ENCODE measurements at places on chromosomes 6 and 20.
A peak's percentile ranks its signal among the peaks of the same experiment; 100 is the strongest.

GRCh38 chr6:20746024-20746423, 211.8 kb downstream of the CDKAL1 start:
- DNase-seq, result no peak

GRCh38 chr20:10259166-10259565, 40.5 kb downstream of the SNAP25 start:
- no peak for DNase-seq

GRCh38 chr6:125924169-125924568, 32.4 kb upstream of the HINT3 start:
- DNase-seq, result no peak

DNA sequence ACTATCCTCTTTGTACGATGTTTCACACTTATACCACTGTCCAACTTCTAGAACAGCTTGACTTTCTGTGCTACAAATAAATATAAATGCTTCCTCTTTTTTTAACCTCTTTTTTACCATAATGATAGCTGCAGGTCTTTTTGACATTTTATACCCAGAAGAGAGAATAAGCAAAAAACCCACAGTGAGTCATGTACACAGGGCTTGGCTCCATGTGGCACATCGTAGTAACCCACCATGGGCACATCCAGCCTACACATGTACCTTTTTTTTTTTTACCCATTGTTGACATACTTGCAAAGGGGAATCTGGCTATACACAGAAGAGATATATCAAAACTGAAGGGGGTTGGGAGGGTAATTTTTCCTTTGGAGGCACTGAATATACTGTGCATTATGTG, 59.5 kb upstream of the RSPO3 start:
- no peak for DNase-seq

DNA sequence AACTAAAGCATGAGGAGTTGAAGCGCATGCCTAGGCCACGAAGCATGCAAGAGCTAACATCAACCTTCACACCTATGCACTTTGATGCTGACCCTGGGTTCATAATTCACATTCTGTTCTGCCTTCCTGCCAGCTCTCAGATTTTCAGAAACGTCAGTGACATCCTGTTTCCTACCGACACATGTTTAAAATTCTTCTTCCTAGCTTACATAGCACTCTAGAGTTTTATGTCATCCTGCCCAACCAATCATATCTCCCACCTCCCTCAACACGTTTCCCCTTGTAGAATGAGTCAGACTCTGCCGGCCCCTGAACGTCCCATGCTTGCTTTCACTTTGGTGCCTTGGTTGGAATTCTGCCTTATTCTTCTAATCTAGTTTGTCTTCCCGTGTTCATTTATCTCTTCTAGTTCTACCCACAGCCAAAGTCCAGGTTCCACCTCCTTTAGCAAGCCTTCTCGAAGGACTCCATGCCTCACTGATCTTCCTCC, 97.2 kb upstream of the MAP7 start:
- DNase-seq, result no peak

DNA sequence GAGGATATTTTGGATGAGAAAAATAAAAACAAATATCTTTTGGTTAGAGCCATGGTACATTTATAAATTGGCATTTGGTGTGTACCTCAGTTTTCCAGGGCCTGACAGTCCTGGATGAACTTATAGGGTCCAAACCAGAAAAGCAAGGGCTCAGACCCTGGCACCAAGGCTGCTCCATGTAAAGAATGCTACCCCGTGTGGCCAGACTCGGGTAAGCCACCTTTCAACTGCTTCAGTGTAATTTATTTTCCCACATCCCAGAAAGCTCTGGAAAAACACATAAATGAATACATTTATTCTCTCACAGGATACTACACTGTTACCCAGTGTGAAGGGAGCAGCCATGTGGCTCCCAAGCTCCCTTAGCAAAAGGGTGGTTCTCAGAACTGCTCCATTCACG, 13.8 kb downstream of the MRPL14 start:
- no peak for DNase-seq

- no peak for DNase-seq
Measured at GRCh38 chr20:36519012-36519719, 22.2 kb upstream of the MYL9 start.

DNA sequence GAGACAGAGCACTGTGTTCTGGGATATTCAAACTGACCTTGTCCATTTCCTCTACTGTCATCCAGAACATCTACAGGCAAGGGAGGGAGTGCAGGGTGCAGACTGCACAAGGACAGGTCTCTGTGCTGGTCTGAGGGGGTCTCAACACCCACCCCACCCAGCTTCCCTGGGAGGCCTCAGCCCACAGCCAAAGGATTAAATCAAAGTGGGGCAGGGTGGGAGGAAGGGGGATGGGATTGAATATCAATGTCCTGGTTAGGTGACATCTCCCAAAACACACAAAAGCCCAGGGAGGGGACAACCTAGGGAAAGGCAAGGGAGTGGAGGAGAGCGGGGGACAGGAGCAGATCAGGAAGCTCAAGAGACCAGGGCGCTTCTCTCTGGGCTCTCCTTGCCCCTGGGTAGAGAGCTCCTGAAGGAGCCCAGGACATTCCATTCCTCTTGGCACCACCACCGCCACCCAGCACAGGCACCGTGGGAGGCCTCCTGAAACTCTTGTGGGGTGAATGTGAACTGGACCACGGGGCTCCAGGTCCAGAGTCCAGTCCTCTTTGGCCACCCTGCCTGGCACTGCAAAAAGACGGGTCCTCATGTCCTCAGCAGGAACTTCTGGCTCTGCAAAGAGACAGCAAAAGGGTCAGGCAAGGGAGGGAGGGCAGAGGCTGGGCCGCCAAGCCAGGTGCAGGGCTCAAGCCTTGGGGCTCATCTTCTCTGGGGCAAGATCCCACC, 73.9 kb downstream of the JPH2 start:
- peak; percentile 64 for DNase-seq

DNA sequence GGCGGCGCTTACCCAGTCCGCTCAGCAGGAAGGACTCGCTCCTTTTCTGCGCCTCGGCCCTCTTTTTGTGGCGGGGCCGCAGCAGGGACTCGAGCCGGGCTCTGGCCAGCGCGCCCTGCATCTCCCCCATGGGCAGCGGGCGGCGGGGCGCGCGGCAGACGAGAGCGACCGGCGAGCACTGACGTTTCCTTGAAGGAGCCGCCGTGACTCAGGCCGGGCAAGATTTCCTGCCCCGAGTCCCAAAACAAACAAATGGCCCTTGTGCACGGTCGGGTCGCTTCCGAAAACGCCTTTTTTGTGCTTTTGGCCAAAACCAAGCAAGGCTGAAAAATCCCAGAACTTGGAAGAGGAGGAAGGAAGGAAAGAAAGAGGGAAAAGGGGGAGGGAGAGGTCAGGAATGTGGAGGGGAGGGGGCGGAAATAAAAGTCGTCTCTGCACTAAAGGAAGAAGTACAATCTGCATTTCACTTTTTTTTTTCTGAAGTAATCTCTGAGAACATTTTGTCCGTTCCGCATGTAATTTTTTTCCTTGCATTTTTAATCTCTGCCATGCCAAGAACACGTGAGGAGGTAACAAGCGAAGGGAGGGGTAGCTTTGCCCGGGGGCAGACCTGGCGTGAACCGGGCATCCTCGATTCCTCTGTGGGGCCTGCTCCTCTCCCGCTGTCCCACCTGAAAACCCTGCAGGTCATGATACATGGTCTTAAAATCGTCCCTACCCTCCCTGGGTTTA, 123.3 kb upstream of the SLC2A12 start:
- DNase-seq, result peak; percentile 92

DNA sequence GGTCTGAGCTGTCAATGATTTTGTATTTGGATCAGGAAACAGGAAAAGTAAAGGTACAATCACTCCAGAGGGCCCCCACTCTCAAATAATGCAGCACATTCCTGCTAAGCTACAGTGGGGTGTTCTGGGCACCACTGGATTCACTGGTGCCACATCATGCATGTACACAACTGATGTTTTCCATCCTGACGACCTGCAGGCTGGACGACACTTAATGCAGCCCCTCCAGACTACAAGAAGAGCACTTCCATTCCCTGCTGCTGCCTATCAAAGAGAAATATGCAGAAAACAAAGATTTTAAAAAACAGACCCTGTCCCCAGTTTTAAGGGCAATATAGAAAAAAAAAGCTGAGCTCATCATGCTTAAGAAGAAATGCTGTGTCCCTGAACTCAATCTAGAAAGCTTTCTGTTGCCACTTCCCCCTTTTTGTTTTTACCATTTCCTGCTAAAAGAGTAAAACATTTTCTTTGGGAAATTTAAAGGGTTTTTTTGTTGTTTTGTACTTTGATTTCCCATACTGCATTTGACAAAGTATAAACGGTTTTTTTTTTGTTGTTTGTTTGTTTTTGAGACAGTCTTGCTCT, 35.5 kb downstream of the ABHD12 start:
- DNase-seq, result no peak

DNA sequence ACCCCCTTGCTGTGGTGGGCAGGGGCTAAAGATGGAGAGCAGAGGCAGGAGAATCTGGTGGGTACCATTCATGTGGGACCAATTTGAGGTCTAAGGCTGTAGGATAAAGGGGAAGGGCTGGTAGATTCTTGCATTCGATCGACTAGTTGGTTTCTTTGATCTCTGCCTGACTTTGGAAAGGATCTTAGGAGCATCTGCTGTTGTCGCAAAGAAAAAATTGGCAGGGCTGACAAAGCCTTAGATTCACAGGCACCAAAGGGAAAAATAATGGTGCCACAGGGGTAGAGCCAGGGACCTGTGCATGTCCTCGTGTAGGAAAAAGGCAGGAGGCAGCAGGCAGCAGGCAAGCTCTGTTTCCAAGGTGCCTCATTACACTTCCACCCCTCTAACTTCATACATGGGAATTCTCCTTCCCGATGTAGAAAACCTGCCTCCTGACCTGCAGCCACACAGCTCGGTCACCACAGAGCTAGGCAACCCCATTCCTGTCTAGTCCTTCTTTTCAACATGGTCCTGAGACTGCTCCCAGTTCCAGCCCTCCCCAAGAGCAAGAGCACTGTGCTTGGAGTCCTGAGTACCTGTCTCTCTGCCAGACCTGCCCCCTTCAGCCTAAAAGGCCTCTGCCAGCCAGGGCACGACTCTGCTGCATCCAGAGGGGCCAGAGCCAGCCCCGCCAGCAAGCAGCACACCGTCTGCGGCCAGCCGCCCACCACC, 71.9 kb downstream of the FGD2 start:
- no peak for DNase-seq

DNA sequence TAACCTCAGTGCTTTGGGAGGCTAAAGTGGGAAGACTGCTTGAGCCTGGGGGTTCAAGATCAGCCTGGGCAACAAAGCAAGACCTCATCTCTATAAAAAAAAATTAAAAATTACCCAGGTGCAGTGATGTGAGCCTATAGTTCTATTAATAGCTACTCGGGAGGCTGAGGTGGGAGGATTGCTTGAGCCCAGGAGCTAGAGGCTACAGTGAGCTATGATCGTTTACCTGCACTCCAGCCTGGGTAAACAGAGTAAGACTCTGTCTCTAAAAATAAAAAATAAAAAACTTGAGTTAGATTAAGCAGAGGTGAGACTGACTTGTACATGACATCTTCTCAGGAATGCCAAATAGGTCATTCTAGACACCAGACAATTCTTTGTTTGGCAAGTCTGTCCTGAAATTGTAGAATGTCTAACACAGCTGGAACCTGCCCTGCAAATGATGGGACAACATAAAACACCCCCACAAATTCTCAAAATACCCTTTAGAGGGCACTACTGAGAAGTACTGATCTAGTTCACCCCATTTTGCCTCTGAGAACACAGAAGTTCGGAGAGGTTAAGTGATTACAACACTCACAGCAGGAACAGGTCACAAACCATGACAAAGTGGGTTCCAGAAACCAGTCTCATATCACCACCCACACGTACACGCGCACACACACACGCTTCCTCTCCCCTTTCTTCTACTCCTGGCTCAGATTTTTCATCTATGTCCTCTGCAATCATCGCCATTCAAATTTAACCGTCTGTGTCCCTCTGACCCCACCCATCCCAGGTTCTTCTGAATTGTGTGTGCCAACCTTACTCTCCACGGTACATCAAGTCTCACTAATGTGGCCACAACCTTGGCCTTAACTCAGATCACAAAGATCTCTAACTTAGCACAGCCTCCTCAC, 38.3 kb downstream of the ARHGAP18 start:
- no peak for DNase-seq

- DNase-seq, result no peak
Measured at GRCh38 chr6:121944354-121944753, 455.1 kb upstream of the HSF2 start.

GRCh38 chr6:137871291-137871690, 4.2 kb downstream of the TNFAIP3 start:
- no peak for DNase-seq

DNA sequence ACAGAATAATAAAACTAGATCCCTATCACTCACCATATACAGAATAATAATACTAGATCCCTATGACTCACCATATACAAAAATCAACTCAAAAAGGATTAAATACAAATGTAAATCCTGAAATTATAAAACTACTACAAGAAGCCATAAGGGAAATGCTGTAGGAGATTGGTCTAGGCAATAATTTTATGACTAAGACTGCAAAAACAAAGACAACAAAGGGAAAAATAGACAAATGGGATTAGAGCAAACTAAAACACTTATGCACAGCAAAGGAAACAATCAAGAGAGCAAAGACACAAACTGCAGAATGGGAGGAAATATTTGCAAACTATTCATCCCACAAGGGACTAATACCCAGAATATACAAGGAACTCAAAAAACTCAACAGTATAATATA, 4.1 kb upstream of the RNF217 start:
- no peak for DNase-seq

DNA sequence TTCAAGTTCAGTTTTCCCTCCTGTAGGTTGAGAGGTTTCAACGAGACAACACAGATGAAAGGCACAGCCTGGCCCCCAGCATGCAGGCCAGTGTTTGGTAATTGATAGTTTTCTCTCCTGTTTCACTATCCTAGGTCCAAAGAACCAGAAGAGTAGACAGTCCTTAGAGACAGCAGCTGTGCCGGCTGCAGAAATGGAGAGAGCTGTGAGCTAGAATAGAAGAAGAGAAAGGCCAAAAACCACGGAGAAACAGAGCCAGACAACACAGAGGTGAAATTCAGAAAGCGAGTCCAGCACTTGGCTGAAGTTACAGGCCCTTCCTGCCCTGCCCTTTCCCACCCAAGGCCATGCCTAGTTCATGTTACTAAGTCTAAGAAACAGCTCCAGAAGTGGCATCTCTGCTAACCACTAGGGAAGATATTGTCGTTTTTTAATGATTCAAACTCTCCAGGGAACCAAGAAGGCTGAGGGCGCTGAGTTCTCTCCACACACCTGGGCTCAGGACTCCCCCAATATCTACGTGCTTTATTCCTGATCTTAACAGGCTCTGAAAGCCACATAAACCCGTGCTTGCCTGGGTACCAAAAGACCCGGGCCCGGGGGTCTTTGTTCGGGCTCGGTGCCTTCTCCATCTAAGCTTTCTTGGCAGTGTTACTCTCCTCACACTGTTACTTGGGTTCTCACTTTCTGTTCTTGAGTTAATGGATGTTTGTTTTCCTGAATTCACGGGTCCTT, 16.5 kb upstream of the RBPJL start:
- DNase-seq, result peak; percentile 58
